ENCODE measurements at places on chromosomes 5 and 9.

DNA sequence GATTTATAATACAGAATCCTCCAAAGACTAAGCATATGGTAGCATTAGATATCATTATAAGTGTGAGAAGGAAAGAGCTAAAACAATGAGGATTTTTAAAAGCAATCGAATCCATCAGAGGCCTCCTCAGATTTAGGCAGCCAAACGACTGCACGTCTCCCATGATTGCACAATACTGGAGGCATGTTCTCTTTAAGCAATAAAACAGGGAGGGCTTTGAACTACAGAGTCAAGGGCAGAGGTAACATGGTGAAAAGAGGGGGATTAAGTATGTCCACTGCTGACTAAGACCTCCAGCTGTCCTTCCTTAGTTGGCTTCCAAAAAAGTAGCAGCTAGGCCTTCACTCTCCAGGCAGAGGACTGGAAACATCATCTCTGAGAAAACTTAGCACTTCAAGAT is 298.7 kb upstream of the RGMB start:
- H3K36me3 ChIP-seq: no peaks in the 10 kb centered on the region
- H3K4me1 ChIP-seq: no peaks in the 10 kb centered on the region
- no peaks in the 10 kb centered on the region for H3K27me3 ChIP-seq
- no peak overlapping the region for H3K27ac ChIP-seq

DNA sequence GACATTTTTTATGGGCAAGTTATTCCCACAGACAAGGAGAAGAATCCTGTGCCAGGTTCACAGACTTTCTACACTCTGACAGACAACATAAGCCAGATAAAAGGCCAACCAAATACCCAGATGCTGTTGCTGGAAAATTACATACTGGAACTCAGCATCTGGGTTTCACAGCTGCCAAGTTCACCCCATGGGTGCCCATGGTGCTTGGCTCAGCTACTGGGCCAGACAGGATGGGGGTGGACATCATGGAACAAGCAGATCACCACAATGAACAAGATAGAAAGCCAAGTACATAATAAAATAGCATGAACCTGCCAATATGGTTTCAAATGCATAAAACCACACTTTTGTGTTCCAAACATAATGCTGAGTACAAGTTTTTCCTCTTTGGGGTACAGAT is 999.8 kb downstream of the NR2F1-AS1 start:
- no peak overlapping the region for H3K4me3 ChIP-seq
- H3K36me3 ChIP-seq: no peaks in the 10 kb centered on the region
- no peak overlapping the region for H3K27ac ChIP-seq
- H3K27me3 ChIP-seq: no peaks in the 10 kb centered on the region
- no peaks in the 10 kb centered on the region for H3K4me1 ChIP-seq
- no peak for DNase-seq

GRCh38 chr9:20646656-20647055 is 24.4 kb upstream of the MLLT3 start:
- no peaks in the 10 kb centered on the region for H3K36me3 ChIP-seq
- peaks cover 3% of the 10 kb centered on the region for H3K4me1 ChIP-seq
- H3K27ac ChIP-seq: no peak overlapping the region
- peaks cover 7% of the 10 kb centered on the region for H3K27me3 ChIP-seq
- H3K4me3 ChIP-seq: no peak overlapping the region

DNA sequence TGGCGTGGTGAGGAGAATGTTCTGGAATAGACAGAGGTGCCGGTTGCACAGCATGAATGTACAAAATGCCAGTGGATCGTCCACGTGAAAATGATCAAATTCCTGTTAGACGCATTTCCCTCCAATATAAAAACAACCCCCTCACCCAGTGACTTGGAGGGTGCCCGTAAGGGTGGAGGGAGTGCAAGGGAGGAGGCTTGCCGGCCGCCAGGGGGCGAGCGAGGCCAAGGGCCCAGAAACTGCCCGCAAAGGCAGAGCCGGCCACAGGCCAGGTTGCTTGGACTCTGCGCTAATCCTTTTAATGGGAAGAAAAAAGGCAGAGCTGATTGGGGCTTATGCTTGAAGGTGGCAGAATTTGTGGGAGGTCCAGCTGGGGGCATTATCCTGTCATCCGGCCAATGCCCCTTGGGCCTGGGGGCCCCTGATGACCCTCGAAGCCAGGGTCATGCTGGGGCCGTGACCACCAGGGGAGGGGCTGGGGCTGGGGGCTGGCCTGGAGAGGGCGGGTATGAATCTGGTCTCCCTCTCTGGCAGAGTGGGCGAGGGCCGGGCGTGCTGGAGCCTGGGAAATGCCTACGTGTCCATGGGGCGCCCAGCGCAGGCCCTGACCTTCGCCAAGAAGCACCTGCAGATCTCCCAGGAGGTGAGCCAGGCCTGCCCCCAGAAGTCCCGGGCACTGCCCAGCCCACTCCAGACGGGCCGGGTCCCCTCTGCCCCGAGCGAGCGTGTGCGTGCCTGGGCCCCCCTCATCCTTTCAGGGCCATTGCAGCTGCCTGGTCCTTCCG is 12.0 kb downstream of the GPSM1 start:
- H3K27me3 ChIP-seq: no peaks in the 10 kb centered on the region
- H3K4me1 ChIP-seq: no peaks in the 10 kb centered on the region
- DNase-seq: peak; percentile 59
- no peaks in the 10 kb centered on the region for H3K36me3 ChIP-seq

DNA sequence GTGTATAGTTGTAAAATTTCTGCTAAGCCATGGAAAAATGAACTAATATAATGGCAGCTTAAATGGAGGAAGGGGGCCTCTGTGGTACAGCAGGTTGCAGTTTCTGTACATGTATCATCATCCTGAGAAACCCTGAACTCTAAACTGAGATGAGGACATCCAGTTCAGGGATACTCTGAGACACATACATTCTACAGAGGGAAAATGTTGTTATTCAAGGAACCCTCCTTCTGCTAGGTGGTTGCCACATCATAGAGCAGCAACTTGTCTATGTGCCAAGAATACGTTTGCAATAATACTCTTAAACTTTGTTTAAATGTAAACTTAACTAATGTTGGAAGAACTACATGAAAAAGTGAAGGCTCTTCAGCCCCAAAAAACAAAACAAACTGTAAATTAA is 1310.8 kb upstream of the WWC1 start:
- H3K4me3 ChIP-seq: no peak overlapping the region
- no peak overlapping the region for H3K27ac ChIP-seq
- no peaks in the 10 kb centered on the region for H3K4me1 ChIP-seq

GRCh38 chr5:52010454-52010853 is 627.2 kb downstream of the ISL1 start:
- no peaks in the 10 kb centered on the region for H3K27me3 ChIP-seq
- H3K4me3 ChIP-seq: no peak overlapping the region
- H3K27ac ChIP-seq: no peak overlapping the region
- DNase-seq: no peak
- no peaks in the 10 kb centered on the region for H3K36me3 ChIP-seq

DNA sequence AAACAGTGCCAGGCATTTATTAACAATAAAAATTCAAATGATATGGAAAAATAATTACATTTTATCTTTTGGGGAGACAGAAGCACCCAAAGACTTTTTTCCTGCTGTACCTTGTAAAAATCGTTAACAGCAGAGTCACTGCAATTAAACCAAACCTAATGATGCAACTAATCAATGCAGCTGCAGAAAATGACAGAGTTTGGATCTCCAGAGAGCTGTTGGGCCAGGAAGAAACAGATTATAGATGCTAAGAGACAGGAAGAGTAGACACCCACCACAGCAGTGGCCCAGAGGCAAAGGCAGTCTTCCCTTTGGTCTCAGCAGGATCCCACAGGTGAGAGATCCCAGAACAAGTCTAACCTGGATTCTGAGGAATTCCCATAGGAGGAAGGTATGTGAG is 53.0 kb downstream of the SPOCK1 start:
- H3K27ac ChIP-seq: no peak overlapping the region
- H3K36me3 ChIP-seq: no peaks in the 10 kb centered on the region
- H3K4me3 ChIP-seq: no peak overlapping the region
- H3K4me1 ChIP-seq: no peaks in the 10 kb centered on the region
- DNase-seq: no peak
- H3K27me3 ChIP-seq: peaks cover 13% of the 10 kb centered on the region

GRCh38 chr5:139458580-139459407 is 3.7 kb downstream of the ECSCR start:
- peaks cover 64% of the 10 kb centered on the region for H3K4me1 ChIP-seq
- H3K27ac ChIP-seq: peak overlapping the region; percentile 94
- H3K4me3 ChIP-seq: peak overlapping the region; percentile 57

- H3K27ac ChIP-seq: no peak within 1 kb of the TSS
- peaks cover 20% of the 10 kb centered on the region for H3K27me3 ChIP-seq
- H3K36me3 ChIP-seq: no peaks in the 10 kb centered on the region
- peaks cover 10% of the 10 kb centered on the region for H3K4me1 ChIP-seq
- peak; percentile 54 for DNase-seq
Measured at GRCh38 chr9:128420651-128421481, at the start of gene CERCAM. TSS of gene CERCAM (plus strand) at chr9:128420857. CDS start at chr9:128420878, 21 bp downstream.

DNA sequence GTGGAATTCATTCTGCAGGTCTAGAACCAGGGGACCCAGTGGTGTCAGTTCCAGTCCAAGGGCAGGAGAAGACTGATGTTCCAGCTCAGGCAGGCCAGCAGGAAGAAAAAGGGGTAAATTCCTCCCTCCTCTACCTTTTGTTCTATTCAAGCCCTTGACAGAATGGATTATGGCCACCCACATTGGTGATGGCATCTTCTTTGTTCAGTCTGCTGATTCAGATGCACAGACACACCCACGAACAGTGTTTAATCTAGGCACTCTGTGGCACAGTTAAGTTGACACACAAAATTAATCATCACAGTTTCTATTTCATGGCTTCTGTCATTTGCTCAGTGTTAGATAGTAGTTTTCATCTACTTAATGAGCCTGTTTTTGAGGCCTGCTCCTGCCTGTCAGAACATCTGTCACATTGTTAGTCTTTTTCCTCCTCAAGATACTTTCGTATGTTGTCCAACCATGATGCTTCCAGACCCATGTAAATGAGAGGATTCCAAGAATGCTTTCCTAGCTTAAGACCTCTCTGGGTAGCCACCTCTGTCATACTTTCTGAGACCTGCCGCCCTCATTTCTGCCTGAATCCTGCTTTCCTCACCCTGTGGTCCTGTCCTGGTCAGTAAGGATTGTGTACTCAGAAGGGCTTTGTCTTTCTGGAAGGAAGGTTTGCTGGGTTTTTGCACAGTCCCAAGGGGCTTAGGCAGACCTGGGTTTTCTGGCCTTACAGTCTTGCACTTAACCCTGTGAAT is 72.5 kb downstream of the SPIN1 start:
- H3K4me3 ChIP-seq: no peak overlapping the region
- H3K27ac ChIP-seq: peak overlapping the region; percentile 48
- peaks cover 12% of the 10 kb centered on the region for H3K4me1 ChIP-seq
- peak; percentile 57 for DNase-seq

DNA sequence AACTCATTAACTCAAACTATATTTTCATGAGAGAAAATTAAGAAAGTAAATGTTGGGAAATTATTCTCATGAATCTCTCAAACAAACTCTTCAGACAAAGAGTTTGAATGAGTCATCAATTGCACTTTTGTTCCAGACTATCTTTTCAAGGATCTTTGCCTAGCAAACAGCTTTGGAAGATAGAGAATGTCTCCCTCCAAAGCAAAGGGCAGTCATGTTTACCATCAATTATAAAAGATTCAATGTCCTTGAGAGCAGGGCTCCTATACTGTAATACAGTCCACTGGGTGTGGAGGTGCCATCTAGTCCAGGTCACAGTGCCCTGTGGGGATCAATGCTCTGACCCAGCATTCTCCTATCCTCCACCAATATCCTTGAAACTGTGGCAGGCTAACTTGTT is 1429.3 kb downstream of the EFNA5 start:
- no peaks in the 10 kb centered on the region for H3K4me1 ChIP-seq
- no peak overlapping the region for H3K4me3 ChIP-seq
- no peaks in the 10 kb centered on the region for H3K36me3 ChIP-seq
- H3K27me3 ChIP-seq: no peaks in the 10 kb centered on the region
- no peak for DNase-seq
- no peak overlapping the region for H3K27ac ChIP-seq

Data from activated CD4-positive, alpha-beta T cell treated with anti-CD3 and anti-CD28 coated beads for 36 hours (primary cell).